ENCODE measurements at places on chromosomes 7 and 10.

GRCh38 chr7:100570954-100571828 lies 2.5 kb downstream of the SAP25 start:
- DNase-seq: no peak

DNA sequence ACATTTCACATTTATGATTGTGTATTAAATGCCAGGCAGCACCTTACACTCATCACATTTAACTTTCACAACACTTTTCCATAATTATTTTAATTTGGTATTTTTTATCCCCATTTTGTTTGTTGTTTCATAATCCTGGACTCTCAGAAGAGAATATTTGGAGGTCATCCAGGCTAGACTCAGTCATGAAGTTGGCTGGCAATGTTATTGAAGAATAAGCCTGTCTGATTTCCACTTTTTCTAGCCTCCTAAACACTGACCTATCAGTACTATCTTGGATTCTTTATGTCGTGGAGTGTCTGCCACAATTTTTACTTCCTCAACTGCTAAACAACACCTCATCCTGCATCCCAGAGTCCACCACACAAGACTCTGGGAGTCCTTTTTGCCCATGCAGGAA lies 372.3 kb upstream of the NRP1 start:
- no peak for DNase-seq

- peak; percentile 54 for DNase-seq
Measured at GRCh38 chr7:44307301-44307900, 18.0 kb downstream of the CAMK2B start.

DNA sequence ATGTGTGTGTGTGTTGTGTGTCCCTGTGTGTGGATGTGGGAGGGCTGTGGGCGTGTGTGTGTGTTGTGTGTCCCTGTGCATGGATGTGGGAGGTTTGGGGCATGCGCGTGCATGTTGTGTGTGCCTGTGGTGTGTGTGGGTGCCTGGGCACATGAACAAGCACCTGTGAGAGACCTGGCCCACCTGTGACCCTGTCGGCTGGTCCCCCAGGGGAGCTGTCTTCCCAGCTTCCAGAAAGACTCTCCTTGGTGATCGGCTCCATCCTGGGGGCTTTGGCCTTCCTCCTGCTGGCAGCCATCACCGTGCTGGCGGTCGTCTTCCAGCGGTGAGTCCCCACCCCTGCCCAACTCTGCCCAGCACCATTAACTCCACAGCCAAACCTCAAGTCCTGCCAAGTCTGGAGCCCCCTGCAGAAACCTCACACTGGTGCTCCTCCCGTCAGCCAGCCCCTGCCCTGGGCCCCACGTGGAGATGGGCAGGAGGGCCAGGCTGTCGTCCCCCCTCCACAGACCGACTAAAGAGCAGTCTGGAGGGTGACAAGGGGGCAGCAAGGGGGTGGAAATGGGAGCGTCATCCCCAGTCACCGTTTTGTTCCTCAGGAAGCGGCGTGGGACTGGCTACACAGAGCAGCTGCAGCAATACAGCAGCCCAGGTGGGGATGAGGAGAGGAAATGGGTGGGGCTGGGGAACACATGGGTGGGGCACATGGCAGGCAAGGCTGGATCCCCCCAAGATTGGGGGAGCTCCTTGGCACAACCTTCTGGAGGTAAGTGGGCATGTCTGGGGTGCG lies 12.7 kb downstream of the EPHB6 start:
- DNase-seq: no peak

GRCh38 chr7:135958173-135958572 lies 19.0 kb downstream of the MTPN start:
- DNase-seq: no peak

- no peak for DNase-seq
Measured at GRCh38 chr7:80468931-80469714, 42.7 kb downstream of the GNAT3 start.

GRCh38 chr7:23343806-23344475 lies 44.8 kb downstream of the MALSU1 start:
- no peak for DNase-seq

- DNase-seq: no peak
Measured at GRCh38 chr7:138887872-138888656, 90.1 kb upstream of the ATP6V0A4 start.

DNA sequence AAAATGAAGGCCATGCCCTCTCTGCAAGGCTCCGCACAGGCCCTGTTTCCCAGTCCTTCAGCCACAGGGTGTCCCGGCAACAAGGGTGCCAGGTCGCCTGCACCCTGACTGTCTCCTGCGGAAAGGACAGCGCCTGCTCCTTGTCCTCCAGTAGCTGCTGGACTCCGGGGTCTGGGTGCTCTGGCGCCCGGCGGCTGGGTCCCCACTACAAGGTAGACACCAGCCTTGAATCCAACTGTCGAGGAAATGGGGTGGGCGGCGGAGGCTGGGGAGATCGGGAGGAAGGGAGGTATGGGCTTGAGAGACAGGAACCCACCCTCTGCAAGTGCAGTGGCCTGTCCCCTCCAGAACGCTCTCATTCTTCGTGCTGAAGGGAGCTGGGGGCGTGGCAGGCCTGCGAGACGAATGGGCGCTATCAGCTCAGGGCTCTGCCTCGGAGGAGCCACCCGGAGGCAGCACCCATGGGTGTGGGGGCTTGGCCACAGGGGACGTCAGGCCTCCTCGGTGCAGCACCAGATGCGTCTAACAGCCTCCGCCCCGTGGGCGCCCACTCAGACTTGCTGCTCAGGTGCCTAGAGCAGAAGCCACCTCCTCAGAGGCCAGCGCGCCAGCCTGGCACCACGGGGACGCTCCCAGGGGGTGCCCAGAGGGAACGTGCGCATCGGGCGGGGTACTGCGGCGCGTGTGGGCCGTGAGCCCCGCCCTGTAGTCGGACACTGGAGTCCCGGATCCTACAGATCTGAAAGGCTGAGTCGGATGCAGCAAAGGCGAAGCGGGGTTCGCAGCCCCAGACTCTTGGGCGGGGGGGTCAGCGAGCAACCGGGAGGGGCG lies 15.6 kb downstream of the ADAM8 start:
- peak; percentile 23 for DNase-seq

DNA sequence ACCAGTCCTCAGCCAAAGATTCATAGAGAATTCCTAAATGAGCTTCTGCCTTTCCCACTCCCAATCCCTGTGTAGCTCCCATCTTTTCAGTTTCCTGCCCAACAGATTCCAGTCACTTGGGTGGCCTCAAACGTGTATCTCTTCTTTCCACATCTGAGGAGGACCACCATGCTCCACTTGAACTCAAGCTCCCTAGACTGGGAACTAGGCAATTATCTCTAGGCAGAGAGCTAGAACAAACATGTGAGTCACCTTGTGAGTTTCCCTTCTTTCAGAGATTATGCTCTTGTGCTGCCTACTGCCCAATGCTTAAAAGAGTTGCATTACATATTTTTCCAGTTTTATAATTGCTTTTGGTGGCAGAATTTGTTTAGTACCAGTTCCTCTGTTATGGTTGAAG lies 178.0 kb downstream of the MDFIC start:
- no peak for DNase-seq

- peak; percentile 72 for DNase-seq
Measured at GRCh38 chr10:630581-631073, 58.8 kb downstream of the DIP2C start.

GRCh38 chr7:154330318-154330717 lies 278.1 kb downstream of the DPP6 start:
- no peak for DNase-seq

GRCh38 chr10:130171196-130171595 lies 35.0 kb downstream of the GLRX3 start:
- no peak for DNase-seq

DNA sequence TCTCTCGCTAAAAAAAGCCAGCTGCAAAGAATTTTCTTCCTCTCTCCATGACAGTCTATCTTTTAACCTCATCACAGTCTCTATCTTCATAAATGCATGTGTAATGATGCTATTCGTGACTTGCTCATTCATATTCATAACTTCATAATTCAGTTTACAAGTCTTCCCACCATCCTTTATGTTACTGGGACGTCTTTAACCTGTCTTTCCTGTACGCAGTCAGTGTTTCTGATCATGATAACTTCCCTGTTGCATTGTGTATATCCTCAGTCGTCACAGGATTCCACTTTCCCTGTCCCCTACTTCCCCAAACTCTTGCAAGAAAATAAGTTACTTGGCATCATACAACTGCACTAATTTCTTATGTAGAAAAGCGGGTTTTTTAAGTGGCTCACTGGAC lies 165.6 kb upstream of the ASAH2 start:
- no peak for DNase-seq

DNA sequence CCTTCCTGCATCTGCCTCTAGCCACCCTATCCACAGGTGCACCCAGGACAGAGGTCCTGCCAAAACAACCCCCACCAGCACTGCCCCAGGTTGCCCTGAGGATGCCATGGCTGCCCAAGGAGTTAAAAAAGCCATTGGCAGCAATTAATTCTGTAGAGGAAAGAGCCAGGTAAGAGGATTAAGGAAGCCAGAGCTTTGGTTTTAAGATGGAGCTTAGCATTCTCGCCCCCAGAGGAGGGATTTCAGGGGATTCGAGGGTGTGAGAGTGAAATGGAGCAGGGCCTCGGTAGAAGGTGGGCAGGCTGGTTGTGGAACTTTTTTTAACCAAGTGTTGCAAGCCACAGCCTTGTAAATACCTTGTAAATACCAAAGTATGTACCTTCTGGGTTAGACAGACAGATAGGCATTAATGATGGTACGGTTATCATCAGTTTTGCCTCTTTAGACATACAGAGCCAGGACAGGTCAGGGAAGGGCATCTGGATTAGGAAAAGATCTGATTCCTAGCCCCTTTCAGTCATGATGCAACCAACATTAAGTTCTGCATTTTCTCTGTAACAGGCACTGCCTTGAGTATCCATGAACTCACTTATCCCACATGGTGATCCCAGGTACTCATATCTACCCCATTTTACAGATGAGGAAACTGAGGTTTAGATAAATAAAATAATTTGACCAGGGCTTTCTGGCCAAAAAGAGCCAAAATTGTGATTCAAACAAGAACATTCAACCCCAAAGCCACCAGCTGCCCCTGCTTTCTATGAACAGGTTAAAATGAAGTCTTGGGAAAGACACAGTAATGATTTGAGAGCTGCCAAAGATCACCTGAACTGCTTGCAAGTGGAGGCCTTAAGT lies 120.7 kb upstream of the PPIF start:
- no peak for DNase-seq

- DNase-seq: peak; percentile 6
Measured at GRCh38 chr7:86904949-86905834, 154.3 kb downstream of the ELAPOR2 start.

GRCh38 chr7:113832196-113832745 lies 86.5 kb downstream of the PPP1R3A start:
- DNase-seq: no peak

DNA sequence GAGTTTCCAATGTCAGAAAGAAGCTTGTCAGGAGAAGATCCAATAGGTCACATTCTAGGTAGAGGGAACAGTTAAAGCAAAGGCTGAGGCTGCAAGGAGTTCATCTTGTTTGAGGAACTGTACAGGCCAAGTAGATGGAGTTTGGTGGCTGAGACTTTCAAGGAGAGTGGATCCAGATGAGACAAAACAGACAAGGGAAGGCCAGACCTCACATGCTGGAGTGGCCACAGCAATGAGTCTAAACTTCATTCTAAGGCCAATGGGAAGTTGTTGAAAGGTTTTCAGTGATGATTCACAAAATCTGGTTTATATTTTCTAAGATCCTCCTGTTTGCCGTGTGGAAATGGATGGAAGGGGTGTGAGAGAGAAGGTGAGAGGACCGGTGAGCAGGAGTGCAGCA lies 40.0 kb downstream of the EPDR1 start:
- no peak for DNase-seq

DNA sequence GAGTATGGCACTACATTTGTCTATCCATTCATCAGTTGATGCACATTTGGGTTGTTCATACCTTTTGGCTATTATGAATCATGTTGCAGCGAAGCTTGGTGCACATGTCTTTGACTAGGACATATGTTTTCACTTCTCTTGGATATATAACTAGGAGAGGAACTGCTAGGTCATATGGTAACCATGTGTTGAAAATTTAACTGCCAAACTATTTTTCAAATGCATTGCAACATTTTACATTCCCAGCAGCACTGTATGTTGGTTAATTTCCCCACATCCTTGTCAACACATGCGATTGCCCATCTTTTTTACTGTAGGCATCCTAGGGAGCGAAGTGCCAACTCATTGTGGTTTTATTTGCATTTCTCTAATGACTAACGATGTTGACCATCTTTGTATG lies 183.4 kb downstream of the PRKCQ start:
- no peak for DNase-seq

GRCh38 chr7:29091715-29092114 lies 54.6 kb downstream of the CPVL start:
- DNase-seq: no peak

- DNase-seq: no peak
Measured at GRCh38 chr7:106954840-106955239, 89.7 kb upstream of the PRKAR2B start.

- no peak for DNase-seq
Measured at GRCh38 chr7:151575410-151575809, 55.7 kb upstream of the RHEB start.

- no peak for DNase-seq
Measured at GRCh38 chr7:75971961-75972763, 22.2 kb downstream of the TMEM120A start.

DNA sequence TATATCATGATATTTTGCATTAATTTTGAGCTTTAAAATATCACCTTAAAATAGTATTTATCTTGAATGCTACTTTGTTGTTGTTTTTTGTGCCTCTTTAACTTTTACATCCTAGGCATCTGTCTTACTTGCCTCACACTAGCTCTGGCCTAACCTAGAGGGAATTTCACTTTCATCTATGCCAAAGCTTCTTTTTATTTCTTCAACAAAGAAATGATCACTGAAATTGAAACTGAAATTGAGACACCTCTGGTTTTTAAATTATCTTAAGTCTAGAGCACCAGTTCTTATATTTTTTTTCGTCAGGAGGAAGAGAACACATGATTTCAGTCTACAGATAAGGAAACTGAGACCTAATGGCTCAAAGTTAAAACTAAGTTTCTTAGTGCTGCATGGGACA lies 3.5 kb upstream of the SCIN start:
- DNase-seq: no peak

DNA sequence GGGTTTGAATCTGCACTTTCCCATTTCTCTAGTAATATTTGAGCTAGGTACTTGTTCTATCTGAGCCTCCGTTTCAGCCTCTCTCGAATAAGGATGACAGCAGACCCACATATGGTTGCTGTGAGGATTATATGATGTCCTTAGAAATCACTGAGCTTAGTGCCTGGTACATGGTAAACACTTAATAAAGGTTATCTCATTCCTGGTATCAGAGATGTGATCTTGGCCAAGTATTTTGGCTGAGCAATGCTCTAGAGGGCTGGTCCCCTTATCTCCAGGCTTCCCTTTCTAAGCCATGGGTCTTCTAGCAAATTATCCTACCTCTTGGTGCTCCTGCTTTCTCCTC lies 407 bp upstream of the MKRN1 start:
- no peak for DNase-seq

Measured in NCI-H1105 (cell line).